ENCODE measurements at places on chromosomes 1 and 21. TPM values are rescaled to one million over a fixed set of nuclear protein-coding genes. Genes with fewer than 3 reads are reported as not detected.

The RNU1-1 gene
- under 0.01 TPM for total RNA-seq

The TEKT2 gene
- total RNA-seq, result 0.36 TPM

The DMRTA2 gene
- total RNA-seq, result 0.46 TPM

The LCE2B gene
- total RNA-seq, result not detected

The RAB25 gene
- total RNA-seq, result not detected

The KCNE2 gene
- not detected for total RNA-seq

The KCNK2 gene
- 16.3 TPM for total RNA-seq

The RAVER2 gene
- 3.2 TPM for total RNA-seq

The TIAM1 gene
- total RNA-seq, result 2.8 TPM

The DISP3 gene
- not detected for total RNA-seq

The APOBEC4 gene
- not detected for total RNA-seq

The LYPD8 gene
- total RNA-seq, result not detected

The LCE2C gene
- total RNA-seq, result not detected

The MCOLN2 gene
- total RNA-seq, result 0.85 TPM

The CYP4A22 gene
- not detected for total RNA-seq

The PRCC gene
- total RNA-seq, result 15.6 TPM

The TPM3 gene
- total RNA-seq, result 245 TPM

The ANGPTL7 gene
- total RNA-seq, result not detected

The SLC2A5 gene
- total RNA-seq, result 25.9 TPM

The TM2D1 gene
- 66.8 TPM for total RNA-seq

The TNNT2 gene
- under 0.01 TPM for total RNA-seq

The SIK1 gene
- 0.98 TPM for total RNA-seq

The AMY1B gene
- not detected for total RNA-seq

The NUAK2 gene
- 7.9 TPM for total RNA-seq

The NECTIN4 gene
- total RNA-seq, result 0.13 TPM

The SYF2 gene
- total RNA-seq, result 20.4 TPM

The PRUNE1 gene
- 8.3 TPM for total RNA-seq

The PRRX1 gene
- 269 TPM for total RNA-seq

The LY9 gene
- not detected for total RNA-seq

The DYNLT5 gene
- 0.65 TPM for total RNA-seq

The BEND5 gene
- 0.59 TPM for total RNA-seq

The RGL1 gene
- total RNA-seq, result 26.5 TPM

The LRRC71 gene
- not detected for total RNA-seq

The AMY1A gene
- total RNA-seq, result not detected

The KIF1B gene
- 41.3 TPM for total RNA-seq

The KIAA0040 gene
- total RNA-seq, result 1.5 TPM

The MRPS21 gene
- total RNA-seq, result 32.2 TPM

The HPCAL4 gene
- not detected for total RNA-seq

The OR2T6 gene
- not detected for total RNA-seq

The SLC9C2 gene
- 0.03 TPM for total RNA-seq

The KRTAP7-1 gene
- not detected for total RNA-seq

The FAM72D gene
- 0.36 TPM for total RNA-seq

The ARHGEF10L gene
- 53.4 TPM for total RNA-seq

The AMY1C gene
- not detected for total RNA-seq

The SHISA4 gene
- total RNA-seq, result 27.0 TPM

The NCMAP gene
- not detected for total RNA-seq

The KRTAP19-3 gene
- not detected for total RNA-seq

Data from smooth muscle cell of the pulmonary artery (primary cell).